ENCODE measurements at places on chromosomes 13 and 19.

GRCh38 chr19:1284979-1285736, 515 bp upstream of the EFNA2 start:
- DNase-seq, result no peak

GRCh38 chr19:13848798-13849676, 27.9 kb upstream of the NANOS3 start:
- DNase-seq, result no peak

GRCh38 chr19:3208317-3209207, 15.9 kb upstream of the CELF5 start:
- DNase-seq, result no peak

DNA sequence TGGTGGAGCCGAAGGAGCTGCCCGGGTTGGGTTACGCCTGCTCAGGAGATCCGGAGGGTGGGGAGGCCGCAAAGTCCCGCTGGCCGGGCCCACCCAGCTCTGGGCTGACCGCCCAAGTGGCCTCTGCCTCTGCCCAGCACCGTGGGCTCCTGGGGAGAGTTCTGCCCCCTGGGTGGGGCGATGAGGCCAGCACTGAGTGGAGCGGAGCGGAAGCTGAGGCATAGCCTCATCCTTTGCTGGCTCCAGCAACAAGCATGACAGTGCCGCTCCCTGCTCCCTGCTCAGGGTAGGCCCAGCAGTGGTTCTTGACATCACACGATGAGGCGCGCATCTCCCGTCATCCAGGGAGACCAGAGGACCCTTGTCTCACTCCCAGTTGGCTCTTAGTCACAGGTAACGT, 22.5 kb downstream of the CCDC8 start:
- no peak for DNase-seq

GRCh38 chr13:74667656-74668203, 533.5 kb upstream of the KLF12 start:
- DNase-seq, result no peak

DNA sequence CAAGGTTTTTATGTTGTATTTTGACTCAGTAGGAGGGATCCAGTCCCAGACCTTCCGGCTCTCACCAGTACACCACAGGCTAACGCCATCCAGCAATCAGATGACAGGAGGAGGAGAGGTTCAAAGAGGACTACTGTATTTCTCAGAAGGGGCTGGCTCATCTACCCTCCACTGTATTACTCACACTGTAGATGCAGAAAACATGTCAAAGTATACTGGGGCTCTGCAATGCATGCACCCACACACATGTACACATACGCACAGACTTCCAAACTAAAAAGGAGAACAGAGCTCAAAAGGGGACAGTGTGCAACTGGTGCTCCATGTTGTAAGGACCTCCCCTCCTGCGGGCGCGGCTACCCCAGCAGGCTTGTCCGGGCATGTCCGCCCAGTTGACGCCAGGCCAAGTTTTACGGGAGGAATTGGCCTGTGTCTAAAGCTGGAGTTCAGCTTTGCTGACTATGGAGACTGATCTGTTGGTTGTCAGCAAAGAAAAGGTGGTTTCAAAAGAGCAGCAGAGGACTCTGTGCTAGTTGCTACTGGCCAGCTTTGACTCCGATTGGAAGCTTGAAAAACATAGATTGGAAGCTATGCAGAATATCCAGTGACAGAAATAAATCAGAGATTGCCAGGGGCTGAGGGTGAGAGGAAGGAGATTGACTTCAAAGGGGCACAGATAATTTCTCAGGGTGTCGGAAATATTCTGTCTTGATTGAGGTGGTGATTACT, 314.2 kb downstream of the DLEU7 start:
- DNase-seq, result peak; percentile 65

GRCh38 chr13:100045355-100045754, 43.5 kb upstream of the PCCA start:
- DNase-seq, result no peak

Data from tibial nerve (tissue), 4 donors.